ENCODE measurements at places on chromosomes 7 and 10.

GRCh38 chr10:92291921-92292845 lies 1.2 kb downstream of the MARCHF5 start:
- peak; percentile 57 for DNase-seq

- peak; percentile 76 for DNase-seq
These were observed 58.3 kb downstream of the IKZF1 start for GRCh38 chr7:50362712-50363282.

GRCh38 chr10:122387572-122387971 lies 13.1 kb downstream of the PLEKHA1 start:
- DNase-seq: no peak

DNA sequence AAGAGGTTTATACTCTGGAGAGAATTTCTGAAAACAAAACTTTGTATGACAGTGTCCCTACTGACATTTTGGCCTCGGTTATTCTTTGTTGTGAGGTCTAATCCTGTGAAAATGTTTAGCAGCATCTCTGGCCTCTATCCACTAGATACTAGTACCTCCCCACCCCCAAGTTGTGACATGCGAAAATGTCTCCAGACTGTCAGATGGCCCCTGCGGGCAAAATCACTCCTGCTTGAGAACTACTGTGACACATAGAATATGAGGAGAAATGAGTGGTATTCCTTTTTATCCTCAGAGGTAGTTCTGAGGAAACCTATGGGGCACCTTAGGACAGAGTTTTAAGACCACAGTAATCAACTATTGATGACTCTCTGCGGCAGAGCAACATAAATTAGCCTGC lies 315.3 kb upstream of the HGF start:
- no peak for DNase-seq

DNA sequence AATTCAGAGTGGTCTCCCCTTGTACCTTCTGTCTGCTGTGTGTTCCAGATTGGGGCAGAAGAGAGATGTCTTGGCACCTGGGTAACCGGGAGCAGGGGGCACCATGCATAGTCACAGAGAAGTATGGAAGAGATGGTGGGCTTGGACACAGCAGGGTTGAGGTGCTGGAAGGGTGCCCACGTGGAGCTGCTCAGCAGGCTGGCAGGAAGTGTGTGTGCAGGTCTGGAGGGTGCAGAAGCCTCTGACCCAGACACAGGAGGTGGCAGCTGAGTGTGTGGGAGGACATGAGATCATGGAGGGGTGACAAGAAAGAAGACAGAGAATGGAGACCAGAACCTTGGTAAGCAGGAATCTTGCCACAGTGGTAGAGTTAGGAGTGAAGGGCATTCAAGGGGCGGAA lies 42.3 kb upstream of the DUSP5 start:
- peak; percentile 6 for DNase-seq

DNA sequence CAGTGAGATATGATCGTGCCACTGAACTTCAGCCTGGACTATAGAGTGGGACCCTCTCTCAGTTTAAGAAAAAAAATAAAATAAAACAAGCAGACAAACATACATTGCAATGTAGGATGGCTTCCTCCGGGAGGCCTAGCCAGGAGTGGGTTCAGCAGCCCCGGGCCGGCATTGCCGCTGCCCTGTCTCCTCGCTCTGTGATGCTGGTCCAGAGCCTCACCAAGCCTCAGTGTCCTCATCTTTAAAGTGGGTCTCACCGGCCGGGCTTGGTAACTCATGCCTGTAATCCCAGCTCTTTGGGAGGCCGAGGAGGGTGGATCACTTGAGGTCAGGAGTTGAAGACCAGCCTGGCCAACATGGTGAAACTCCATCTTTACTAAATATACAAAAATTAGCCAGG lies 71.6 kb downstream of the PTPRE start:
- no peak for DNase-seq

- DNase-seq: no peak
These were observed 10.7 kb downstream of the PTF1A start for GRCh38 chr10:23202779-23203178.

DNA sequence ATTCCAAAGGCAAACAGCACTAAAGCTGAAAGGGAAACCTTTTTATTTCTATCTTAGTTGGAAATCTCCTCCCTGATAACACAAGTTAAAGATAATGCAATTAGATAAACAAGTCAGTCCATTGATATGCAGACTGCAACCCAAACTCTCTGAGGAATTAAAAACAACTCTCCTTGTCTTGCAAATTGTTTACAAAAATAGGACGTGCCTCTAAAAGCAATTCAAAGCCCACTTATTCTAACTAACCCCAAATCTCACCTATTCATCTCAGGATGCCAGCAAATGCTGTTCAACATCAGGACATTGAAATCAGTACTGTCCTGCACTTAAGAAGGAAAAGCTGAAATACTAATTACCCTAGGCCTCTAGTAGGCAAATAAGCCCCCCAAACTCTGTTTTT lies 12.8 kb downstream of the SHTN1 start:
- DNase-seq: no peak

DNA sequence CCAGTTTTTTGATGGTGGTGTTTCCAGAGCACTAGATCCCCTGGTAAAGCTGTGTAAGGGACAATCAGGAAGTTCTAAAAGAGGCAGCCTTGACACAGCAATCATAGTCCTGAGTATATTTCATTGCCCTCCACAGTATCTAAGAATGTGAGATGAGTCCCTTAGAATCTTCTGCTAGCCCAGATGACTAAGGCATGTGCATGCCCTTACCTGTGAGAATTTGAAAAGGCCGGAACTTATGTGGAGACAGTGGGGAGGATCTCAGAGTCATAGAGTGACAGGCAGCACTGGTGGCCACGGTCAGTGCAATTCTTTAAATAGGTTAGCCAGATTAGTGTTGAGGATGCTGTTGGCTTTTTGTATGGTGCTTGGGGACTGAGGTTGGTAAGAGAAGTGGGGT lies 361.4 kb upstream of the VSTM2A start:
- no peak for DNase-seq

- DNase-seq: no peak
These were observed 9.8 kb downstream of the MAPK8 start for GRCh38 chr10:48316236-48316635.

- DNase-seq: peak; percentile 40
These were observed 6.9 kb downstream of the FAM241B start for GRCh38 chr10:69636626-69637605.

DNA sequence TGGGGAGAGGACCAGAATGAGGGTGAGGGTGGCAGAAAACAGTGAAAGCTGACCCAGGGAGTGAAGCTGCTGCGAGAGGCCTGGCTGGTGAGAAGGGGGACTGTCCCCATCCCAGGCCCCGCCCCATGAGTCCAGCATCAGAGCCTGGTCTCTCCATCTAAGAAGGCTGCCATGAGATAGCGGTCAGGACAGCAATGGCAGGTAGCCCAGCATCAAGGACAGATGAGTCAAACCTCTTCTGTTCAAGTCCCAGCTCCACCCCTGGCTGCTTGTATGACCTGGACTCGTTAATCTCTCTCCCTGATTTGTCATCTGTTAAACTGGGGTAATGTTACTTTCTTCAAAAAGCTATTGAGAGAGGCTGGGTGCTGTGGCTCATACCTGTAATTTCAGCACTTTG lies 22.2 kb downstream of the GPNMB start:
- DNase-seq: no peak

DNA sequence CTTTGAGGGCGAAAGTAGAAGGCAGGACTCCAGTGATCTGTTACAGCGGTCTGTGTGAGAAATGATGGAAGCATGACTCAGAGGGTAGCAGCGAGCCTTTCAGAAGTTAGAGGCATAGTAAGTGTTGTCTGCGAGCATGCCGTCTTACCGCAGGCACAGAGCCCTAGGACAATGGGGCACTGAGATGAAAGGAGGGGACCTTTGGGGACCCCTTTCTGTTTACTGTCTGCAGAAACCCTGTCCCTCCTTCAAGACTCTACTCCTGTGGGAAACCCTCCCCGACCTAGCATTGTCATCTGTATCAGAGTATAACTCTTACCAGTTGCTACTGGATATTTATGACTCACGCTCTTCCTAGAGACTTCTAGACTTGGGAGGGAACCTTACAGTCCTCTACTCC lies 87.2 kb upstream of the AGK start:
- no peak for DNase-seq

- no peak for DNase-seq
These were observed 819.1 kb downstream of the GRID1 start for GRCh38 chr10:85547460-85548023.

DNA sequence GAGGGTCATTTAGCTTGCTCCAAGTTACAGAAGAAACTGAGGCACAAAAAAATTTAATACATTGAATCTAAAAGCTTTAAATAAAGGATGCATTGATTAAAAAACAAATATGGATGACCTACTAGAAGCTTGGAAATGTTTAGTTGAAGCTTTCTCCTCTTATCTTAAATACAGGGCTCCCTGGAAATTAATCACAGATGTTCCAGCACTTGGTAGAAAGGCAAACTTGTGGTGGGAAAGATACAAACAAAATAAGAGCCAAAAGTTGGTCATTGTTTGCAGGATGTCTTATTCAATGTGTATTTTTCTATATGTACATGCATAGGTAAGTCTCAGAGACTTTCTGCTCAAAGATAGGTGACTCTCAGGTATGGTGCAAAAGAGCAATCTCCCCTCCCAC lies 40.7 kb upstream of the LYZL1 start:
- no peak for DNase-seq

- no peak for DNase-seq
These were observed 36.9 kb downstream of the CAPZA2 start for GRCh38 chr7:116899308-116899707.

DNA sequence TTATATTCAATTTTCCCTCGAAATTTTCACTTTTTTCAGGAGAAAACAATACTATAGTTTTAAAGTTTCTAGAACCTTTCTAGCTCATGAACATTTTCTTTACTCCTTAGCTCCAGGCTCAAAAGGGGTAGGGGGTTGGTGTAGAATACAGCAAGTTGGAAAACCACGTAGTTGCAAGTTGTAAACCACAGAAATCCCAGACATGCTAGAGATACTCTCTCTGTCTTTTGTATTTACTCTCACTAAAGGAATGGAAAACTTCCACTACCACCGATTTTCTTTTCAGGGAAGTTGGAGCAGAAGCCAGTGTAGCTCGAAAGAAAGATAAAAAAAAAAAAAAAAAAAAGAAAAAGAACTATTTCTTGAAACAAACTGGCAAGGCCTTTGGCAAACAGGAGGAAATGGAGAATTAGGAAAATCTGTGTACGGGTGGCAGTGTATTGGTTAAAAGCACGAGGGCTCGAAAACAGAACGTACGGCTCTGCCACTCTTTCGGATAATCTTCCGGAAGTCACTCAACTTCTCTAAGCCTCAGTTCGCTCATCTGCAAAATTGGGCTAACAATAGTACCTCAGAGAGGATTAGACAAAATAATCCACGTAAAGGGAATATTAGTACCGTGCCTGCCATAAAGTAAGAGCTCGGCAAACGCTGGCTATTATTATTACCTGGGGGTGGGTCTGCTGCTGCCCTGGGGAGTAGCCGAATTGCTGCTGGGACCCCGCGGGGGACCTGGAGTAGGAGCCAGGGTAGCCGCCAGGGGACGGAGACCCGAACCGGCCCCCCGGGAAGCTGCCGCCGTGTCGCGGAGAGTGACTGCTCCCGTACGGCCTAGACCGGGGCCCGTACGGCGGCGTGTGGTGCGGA lies 628 bp downstream of the MPLKIP start:
- peak; percentile 36 for DNase-seq

- DNase-seq: no peak
These were observed 10.0 kb upstream of the MEST start for GRCh38 chr7:130481898-130482297.

- DNase-seq: no peak
These were observed 86.7 kb upstream of the DUSP5 start for GRCh38 chr10:110411047-110411410.

DNA sequence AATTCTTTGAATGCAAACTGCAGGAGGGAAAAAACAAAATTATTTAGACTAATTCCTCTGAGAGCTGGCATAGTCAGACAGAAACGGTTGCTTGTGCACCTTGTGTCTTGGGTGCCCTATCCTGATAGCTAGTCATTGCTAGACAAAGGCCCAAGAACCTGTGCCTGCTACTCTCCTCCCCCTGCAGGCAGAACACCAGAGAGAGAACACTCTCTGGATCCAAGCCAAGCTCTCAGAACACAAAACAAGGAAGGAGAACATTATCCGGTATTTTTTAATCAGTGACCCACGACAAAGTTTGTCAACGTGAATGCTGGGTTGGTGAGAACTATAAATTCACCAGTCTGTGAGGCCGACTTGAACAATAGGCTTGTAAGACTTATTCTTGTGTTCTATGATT lies 18.8 kb upstream of the PPP1R9A start:
- no peak for DNase-seq

DNA sequence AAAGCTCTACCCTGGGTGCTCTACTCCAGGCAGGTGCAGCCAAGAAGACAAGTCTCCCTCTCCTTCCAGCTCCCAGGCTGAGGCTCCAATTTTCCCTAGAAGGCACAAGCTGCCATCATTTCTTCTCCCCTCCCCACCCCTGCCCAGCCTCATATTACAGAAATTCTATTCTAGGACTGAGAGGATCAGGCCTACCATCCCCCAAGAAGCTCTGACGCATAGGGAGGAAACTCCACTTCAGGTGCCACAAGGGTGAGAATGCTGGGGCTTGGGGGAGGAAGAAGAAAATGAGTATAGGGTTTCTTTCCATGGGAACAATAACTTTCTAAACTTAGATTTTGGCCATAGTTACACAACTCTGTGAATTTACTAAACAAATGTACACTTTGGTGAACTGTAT lies 35.3 kb downstream of the FEZF1 start:
- no peak for DNase-seq

DNA sequence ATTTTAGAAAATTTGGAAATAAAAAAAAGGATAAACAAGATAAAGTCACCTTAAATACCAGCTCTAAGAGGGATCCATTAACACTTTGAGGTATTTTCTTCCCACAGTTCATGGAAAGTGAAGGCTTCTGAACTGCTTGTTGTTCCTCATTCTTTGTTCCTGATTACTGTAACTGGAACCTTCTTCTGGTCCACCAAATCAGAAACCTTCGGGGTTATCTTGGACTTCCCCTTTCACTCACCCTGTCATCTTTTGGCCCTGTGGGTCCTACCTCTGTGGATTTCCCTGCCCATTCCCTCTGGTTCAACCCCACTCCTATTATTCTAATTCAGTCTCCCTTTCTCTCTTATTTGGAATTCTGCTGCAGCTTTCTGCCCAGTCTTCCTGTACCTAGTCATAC lies 116.5 kb upstream of the PRPS1L1 start:
- peak; percentile 3 for DNase-seq

- DNase-seq: no peak
These were observed 55.6 kb downstream of the GALNT11 start for GRCh38 chr7:152081088-152081487.
